ENCODE measurements at places on chromosomes 11 and 22.

- DNase-seq, result no peak
Measured at GRCh38 chr11:108890482-108891105, 225.7 kb downstream of the DDX10 start.

- no peak for DNase-seq
Measured at GRCh38 chr22:42805998-42806830, 50.9 kb downstream of the ARFGAP3 start.

GRCh38 chr11:133714471-133715375, 130.6 kb downstream of the SPATA19 start:
- DNase-seq, result no peak

- no peak for DNase-seq
Measured at GRCh38 chr11:58730507-58731089, 1.1 kb downstream of the GLYAT start.

- DNase-seq, result no peak
Measured at GRCh38 chr11:116881143-116881542, 43.7 kb upstream of the APOA1 start.

GRCh38 chr11:33910296-33910957, 18.6 kb upstream of the LMO2 start:
- DNase-seq, result no peak

GRCh38 chr22:17536269-17536668, 27.0 kb upstream of the SLC25A18 start:
- DNase-seq, result no peak

GRCh38 chr11:38384568-38384967, 1786.5 kb upstream of the RAG2 start:
- no peak for DNase-seq

GRCh38 chr11:30652801-30653200, 66.6 kb upstream of the MPPED2 start:
- DNase-seq, result no peak

DNA sequence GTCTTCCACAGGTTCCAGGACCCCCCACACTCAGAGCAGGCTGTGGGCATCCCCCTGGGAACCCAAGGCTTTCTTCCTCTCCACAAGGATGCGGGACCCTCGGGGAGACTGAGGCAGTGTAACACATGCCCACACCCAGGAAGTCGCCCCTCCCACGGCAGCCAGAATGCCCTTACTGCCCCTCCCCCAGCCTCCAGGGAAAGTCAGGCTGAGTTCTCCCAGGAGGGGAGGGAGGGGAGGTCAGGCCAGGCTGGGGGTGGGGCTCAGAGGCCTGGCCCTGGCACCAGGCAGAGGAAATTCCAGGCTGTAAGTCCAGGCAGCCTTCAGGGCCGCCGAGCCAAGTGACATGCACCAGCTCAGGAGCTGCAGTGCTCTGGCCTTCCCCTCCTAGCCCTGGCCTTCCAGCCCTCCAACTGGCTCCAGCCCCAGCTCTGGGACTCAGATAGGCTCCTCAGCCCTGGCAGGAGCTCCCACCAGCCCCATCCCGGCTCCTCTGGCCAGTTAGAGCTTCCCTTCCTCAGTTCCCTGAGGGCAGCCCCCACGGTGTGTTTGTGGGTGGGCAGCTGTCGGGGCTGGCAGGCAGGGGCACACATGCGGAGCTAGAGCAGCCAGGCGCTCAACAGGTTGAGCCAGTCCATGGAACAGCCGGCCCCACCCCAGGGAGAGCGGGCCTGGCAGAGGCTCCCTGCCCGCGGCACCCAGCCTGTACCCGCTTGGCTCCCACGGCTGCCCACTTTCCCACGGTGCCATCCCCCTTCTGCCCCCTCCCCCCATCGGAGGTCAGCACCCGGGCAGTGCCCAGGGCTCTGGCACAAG, 3.6 kb downstream of the BCL9L start:
- no peak for DNase-seq
